ENCODE measurements at places on chromosomes 12 and 14.

GRCh38 chr14:90116444-90116843, 54.6 kb downstream of the KCNK13 start:
- no peak for DNase-seq

DNA sequence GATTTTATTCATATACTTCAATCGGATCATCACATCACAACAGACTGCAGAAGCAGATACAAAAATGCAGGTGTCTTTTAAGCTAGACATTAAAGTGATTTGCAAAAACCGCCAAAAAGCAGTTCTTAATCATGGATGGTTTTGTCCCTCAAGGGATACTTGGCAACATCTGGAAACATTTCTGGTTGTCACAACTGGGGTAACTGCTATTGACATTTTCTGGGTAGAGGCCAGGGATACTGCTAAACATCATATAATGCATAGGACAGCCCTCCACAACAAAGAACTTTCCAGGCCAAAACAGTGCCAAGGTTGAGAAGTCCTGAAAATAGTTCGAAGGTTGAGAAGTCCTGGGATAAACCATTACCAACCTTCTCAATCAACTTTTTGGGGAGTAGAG, 101.8 kb upstream of the BBS10 start:
- no peak for DNase-seq

GRCh38 chr12:110200124-110200417, 75.9 kb downstream of the IFT81 start:
- no peak for DNase-seq

GRCh38 chr12:71144682-71145081, 13.1 kb downstream of the TSPAN8 start:
- no peak for DNase-seq

- no peak for DNase-seq
Measured at GRCh38 chr14:52954346-52955214, 3.7 kb upstream of the FERMT2 start.

- no peak for DNase-seq
Measured at GRCh38 chr14:89454996-89455395, 38.0 kb upstream of the FOXN3 start.

- DNase-seq = no peak
Measured at GRCh38 chr12:70110085-70110484, 133.1 kb upstream of the CNOT2 start.

DNA sequence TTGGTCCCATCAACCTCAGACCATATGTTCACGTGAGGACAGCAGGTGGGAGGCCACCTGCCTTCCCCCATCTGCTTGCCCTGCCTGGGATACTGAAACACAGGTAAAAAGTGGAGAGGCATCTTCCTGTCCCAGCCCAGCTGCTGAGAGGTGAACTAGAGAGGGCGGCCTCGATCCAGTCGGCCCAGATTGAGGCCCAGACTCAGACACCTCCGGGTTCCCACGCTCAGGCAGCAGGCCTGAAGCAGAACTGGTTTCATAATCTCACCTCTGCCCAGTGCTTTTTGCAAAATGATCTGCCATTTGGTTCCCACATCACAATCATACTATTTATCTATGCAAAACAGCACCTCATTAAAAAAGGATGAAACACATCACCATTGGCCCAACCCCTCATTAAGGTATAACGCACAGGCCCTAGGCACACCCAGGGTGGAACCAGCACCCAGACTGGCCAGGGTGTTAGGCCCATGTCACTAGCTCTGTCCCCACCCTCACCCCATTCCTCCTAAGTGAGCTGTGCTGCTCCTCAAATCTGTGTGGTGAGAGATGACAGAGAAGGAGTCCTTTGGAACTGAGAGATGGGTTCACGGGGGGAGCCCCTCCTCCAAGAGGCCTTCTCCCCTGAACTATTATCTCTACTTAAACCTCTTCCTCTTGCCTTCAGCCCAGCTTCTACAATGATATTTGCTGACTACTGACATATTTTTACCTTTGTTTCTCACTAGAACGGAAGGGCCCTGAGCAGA, 81.1 kb downstream of the ZFP36L1 start:
- no peak for DNase-seq

DNA sequence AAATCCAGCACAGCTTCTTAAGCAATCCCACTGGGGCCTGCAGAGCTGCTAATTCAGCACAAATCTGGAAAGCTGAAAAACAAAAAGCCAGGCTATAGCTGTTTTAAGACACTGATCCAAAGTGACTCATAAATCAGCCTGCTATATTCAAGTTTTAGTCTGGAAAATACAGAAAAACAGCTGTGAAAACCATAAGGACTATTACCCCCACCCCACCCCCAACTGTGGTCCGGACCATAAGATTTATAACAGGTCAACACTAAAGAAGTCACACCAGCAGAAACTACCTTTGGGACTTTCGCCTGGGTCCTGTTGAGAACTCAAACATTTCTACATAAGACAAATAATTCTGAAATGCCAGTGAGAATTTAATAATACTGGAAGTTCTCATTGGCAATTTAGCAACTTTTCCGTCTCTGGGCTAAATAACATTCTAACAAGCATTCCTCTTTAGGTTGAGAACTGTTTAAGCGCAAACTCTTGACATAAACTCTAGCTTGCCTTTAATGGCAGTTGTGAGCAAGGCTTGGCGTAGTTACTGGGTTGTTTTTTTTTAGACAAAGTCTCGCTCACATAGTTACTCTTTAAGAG, 3.3 kb downstream of the LRIG3 start:
- no peak for DNase-seq

- peak; percentile 45 for DNase-seq
Measured at GRCh38 chr12:43306066-43306465, 245.9 kb downstream of the ADAMTS20 start.

Data from HTR-8/SVneo (cell line).